GF-D8 (cell line): ENCODE measurements at places on chromosomes 3 and 15.

- DNase-seq, result no peak
These were observed 220.9 kb upstream of the BHLHE40 start for GRCh38 chr3:4758249-4758860.

GRCh38 chr3:168996622-168997021 is 666.9 kb downstream of the MECOM start:
- no peak for DNase-seq

- no peak for DNase-seq
These were observed 20.9 kb downstream of the LINGO1 start for GRCh38 chr15:77611767-77612166.

DNA sequence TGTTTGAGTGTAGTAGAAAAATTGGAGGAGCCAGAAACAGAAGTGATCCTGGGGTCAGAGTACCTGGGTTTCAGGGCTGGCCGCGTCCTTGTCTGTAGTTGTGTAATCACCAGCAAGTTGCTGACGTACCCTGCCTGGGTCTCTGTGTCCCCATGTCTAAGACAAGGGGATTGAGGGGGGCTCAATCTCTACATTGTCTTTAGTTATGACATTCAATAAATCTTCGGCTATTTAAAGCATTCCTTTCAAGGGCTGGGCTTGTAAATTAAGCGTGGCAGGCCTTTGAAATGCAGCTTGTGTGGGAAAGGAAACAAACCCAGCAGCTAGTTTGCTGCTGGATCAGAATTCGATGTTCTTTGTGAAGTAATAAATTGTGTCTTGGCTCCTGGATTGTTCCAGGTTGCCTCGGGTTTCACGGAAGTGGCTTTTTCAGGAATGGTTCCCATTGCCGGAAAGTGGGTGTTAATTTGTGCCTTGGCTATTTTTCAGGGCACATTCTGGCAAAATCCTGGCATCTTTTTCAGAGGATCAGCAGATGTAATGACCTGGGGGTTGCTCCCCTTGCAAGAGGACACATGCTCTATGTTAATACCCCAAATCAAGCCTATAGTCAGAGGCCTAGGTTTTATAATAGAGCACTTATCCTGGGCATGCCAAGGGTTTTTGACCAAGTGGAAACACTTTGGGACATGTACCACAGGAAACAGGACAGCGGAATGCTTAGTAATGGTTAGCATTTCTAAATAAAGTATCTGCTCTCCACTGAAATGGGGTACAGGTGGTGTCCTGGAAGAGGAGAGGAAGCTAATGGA is 294.8 kb upstream of the NR2E3 start:
- no peak for DNase-seq

DNA sequence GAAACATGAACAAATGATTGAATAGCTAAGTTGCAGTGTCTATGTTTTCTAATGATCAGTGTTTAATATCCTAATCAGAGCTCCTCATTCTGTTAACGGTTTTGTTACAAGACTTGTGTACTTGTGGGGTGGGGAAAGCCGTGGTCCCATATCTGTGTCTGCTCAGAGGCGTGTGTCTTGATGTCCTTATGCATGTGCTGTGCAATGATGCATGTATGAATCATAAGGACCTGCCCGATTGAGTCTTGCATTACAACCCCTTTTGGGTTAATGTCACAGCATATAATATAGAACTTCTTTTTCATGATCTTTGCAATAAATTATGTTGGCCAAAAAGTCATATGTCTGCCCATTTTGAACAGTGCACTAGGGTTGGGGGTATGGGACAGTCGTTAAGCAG is 233.4 kb downstream of the ITPR1 start:
- DNase-seq, result no peak

- no peak for DNase-seq
These were observed 37.9 kb downstream of the NTRK3 start for GRCh38 chr15:88218557-88219221.

DNA sequence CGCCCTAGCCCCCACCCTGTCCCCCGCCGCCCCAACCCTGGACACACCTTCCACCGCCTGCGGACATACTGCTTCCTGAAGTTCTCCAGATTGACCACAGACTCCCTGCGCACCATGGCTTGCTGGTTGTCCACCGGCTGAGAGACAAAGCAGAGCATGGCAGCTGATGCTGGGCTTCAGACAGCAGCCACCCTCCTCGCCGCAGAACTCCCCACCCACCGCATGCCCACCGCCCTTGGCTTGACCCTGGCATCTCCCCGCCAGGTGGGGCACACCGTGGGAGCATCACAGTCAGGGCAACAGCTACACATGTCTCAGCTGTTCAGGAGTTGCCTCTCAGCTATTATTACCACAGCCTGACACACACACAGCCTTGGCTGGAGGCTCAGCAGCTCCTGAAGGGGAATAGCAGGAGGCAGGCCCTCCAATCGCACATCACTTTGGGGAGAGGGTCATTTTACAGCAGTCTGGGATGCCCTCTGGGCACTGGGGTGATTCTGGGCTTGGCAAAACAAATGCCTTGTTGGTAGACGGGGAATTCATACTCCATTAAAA is 78.4 kb upstream of the HERC1 start:
- DNase-seq, result no peak

DNA sequence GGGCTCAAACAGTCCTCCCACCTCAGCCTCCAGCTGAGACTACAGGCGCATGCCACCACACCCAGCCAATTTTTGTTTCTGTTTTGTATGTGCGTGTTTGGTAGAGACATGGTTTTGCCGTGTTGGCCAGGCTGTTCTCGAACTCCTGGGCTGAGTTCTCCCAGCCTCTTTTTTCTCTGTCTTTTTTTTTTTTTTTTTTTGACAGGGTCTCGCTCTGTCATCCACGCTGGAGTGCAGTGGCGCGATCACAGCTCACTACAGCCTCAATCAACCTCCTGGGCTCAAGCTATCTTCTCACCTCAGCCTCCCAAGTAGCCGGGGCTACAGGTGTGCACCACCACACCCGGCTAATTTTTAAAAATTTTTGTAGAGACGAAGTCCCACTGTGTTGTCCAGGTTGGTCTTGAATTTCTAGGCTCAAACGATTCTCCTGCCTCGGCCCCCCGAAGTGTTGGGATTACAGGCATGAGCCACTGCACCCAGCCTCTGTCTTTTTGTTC is 867 bp upstream of the DCAF1 start:
- no peak for DNase-seq

GRCh38 chr3:71322154-71322553 is 261.4 kb downstream of the FOXP1 start:
- no peak for DNase-seq

DNA sequence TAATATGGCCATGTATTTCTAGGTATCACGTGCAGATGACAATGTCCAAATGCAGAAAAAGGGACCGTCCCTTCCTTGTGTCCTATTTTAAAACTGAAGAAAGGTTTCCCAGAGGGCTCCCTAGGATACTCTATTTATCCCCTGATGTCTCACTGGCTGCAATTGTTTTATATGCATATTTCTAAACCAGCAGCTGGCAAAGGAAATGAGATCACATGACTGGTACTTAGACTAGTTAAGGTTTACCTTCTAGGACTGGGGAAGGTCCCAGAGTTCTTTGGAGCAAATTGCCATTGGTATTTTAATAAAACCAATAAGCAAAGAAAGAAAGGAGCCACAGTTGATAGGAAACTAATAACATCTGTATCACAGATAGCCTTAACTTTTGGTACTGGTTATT is 29.5 kb downstream of the GTF2E1 start:
- no peak for DNase-seq

DNA sequence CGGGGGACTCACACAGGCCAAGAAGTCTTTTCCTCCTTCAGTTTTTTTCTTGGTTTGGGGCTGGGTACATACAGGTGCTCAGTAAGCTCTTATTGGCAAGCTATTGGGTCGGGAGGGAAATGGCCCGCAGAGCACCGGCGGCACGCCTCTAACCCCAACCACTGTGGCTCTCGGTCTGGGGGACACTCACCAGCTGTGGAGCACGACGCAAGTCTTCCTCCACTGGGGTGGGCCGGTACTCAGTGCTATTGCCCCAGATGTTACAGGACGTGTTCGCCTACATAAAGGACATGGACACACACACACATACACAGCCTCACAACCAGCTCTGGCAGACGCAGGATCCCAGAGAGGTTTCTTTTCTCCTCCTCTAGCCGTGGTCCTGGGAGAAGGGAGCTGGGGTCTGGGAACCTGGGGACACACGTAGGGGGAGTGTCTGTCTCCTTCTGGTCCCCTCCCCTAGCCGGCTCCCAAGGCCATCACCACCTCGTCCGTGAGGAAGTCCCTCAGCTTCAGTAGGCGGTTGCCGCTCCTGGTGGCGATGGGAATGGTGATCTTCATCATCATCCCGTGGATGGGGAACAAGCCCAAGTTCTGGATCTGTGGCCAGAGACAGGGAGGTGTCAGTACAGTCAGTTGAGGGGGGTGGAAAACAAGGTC is 33.4 kb downstream of the FEM1B start:
- DNase-seq, result no peak

DNA sequence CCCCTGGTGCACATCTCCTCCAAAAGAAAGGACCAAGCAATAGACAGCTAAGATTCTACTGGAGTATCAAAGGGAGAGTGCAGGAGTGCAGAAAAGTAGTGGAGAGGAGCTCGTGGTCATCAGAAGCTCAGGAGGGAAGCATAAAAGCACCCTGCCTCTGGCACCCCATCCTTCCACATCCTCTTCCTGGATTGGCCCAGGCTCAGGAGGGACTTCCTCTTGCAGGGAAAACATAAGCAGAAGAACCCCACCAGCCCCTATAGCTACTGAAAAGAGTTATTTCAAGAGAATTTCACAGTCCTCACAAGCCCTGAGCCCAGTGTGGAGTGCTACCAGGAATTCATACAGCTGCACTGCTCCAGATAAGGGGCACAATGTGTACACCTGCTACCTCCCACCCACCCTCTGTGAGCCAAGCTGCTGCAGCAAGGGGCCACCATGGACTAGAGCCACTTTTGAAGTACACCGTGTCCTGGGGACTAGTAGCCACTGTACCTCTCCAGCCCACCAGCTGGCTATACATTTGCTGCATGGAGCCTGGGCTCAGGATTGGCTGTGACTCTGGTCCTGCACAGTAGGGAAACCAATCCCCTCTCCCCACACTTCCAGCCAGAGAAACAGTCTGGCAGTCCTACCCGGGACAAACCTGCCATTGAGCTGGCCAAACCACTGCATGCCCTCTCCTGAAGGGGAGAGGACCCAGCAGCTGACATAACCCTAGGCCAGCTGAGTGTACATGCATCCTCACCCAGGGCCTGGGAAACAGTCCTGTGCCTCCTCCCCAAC is 43.0 kb downstream of the CD200R1 start:
- no peak for DNase-seq

DNA sequence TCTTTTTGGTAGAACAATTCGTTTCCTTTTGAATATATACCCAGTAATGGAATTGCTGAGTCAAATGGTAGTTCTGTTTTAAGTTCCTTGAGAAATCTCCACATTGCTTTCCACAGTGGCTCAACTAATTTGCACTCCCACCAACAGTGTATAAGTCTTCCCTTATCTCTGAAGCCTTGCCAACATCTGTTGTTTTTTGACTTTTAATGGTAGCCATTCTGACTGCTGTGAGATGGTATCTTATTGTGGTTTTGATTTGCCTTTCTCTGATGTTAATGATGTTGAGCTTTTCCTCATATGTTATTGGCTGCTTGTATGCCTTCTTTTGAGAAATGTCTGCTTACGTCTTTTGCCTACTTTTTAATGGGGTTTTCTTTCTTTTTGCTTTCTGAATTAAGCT is 270.6 kb upstream of the MEIS2 start:
- DNase-seq, result no peak

DNA sequence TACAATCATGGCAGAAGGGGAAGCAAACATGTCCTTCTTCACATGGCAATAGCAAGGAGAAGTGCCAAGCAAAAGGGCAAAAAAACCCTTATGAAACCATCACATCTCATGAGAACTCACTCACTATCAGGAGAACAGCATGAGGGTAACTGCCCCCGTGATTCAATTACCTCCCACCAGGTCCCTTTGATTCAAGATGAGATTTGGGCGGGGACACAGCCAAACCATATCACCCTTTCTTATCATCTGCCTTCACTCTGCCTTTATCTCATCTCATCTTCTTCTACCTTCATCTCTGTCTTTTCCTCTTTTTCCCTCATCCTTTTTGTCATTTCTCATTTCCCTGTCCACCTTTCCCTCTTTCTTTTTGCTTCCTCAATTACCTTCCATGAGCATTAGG is 149.6 kb downstream of the AGBL1 start:
- DNase-seq, result no peak

DNA sequence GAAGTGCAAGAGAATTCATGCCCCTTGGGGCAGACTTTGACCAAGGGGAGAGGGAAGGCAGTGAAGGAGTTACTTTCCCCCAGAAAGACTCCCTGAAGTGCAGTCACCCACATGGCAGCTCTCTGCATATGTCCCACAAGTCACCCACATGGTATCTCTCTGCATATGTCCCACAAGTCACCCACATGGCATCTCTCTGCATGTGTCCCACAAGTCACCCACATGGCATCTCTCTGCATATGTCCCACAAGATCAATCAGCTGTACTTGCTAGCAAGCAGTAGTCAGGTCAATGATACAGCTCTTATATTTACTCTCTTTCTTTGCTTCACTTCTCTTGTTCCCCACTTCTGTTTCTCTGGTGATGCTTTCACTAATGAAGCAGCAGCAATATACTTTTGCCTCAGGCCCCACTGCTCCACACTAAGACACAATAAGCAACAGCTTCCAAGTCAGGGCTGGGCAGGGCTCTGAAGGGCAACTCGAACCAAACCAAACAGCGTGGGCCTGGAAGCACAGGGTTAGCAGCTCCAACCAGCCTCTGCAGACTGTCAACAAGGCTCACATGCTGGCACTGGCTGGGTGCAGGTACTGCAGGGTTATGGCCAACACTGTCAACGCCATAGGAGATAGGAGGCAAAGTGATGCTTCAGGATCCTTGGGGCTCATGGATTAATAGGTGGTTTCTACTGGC is 46.7 kb downstream of the THBS1 start:
- no peak for DNase-seq
